ENCODE measurements at places on chromosomes 12 and 14. TPM values are rescaled to one million over a fixed set of nuclear protein-coding genes. Genes with fewer than 3 reads are reported as not detected.

DNA sequence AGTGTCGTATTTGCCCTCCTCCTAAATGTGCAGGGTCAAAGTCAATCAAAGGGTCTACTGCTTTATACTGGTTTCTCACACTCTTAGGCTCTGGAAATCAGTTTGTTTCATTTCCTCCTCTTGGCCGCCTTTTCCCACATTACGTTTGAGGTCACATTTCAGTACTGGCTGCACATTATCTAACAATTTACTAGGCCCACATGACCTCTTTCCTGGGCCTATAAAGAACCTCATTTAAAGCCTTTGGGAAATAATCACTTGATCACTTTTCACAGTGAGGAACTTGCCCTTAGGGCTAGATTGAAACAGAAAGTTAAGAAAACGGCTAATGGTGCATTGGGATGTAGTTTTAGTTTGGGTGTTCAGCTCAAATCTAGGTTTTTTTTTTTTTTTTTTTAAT is 497.5 kb downstream of the RERGL start:
- DNase-seq, result no peak

Gene ARID4A
- 4.3 TPM for total RNA-seq

GRCh38 chr12:71665090-71665463 is 976 bp downstream of the THAP2 start:
- no peak for DNase-seq

DNA sequence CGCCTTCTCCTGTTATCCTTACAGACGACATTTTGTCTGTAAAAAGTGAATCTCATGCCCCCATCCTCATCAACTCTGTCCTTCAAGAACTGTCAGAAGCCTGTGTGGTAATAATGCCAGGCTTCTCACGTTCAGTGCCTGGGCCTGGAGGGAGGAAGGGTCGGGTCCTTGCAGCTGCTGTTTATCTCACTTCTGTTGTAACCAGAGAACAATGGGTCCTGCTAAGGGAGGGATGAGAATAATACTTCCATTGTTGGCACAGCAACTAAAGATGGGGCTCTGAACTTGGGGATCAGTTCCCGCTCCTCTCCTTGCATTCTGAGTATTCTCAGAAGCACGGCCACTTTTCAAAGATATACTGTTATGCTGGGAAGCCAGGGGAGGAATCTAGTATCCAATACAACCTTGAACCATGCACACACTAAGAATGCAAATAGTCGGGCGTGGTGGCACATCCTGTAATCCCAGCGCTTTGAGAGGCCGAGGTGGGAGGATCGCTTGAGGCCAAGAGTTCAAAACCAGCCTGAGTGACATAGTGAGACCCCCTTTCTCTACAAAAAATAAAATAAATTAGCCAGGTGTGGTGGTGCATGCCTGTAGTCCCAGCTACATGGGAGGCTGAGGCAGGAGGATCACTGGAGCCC is 38.8 kb upstream of the NINJ2 start:
- no peak for DNase-seq

- no peak for DNase-seq
Observed at GRCh38 chr12:102468261-102468915, 12.0 kb downstream of the IGF1 start.

Gene TAS2R43
- 1.6 TPM for total RNA-seq

GRCh38 chr12:63362791-63363190 is 211.8 kb upstream of the AVPR1A start:
- peak; percentile 29 for DNase-seq

- DNase-seq, result no peak
Observed at GRCh38 chr14:57933349-57933748, 67.5 kb upstream of the SLC35F4 start.

GRCh38 chr14:29829851-29830250 is 97.8 kb downstream of the PRKD1 start:
- no peak for DNase-seq

Gene CFAP54
- 0.51 TPM for total RNA-seq

DNA sequence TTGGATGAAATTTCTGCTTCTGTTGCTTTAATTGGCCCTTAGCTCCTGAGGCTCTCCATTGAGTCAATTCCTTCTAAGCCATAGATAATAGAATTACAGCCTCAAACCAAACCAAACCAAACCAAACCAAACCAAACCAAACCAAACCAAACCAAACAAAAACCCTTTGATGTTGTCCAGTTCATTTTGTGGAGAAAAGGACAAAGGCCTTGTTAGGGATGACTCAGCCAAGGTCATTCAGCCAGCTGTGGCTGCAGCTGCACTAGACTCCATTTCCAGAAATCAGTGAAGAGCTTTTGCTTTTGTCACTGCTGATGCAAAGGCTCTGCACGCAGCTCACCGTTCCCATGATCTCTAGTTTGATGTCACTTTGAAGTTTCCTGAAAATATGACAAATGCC is 82.2 kb upstream of the RMST start:
- DNase-seq, result peak; percentile 10

Gene NEUROD4
- not detected for total RNA-seq

Gene GPR68
- 11.6 TPM for total RNA-seq

GRCh38 chr14:61254808-61255526 is 26.2 kb downstream of the TMEM30B start:
- peak; percentile 15 for DNase-seq

DNA sequence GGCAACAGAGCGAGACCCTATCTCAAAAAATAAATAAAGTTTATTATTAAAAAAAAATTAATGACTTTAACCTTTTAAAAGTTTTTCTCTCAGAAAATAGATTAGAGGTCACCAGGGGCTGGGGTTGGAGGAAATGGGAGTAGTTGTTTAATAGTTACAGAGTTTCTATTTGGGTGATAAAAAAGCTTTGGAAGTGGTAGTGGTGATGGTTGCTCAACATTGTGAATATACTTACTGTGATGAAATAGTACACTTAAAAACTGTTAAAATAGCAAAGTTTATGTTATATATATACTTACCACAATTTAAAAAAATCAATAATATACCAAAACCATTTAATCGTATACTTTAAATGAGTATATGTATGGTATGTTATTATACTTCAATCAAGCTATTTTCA is 59.6 kb downstream of the ARL6IP4 start:
- no peak for DNase-seq

Gene NGB
- not detected for total RNA-seq

GRCh38 chr12:128056136-128056801 is 210.7 kb upstream of the TMEM132C start:
- DNase-seq, result peak; percentile 44

- DNase-seq, result no peak
Observed at GRCh38 chr12:120820884-120821510, 83.2 kb downstream of the SPPL3 start.

GRCh38 chr12:107458163-107458562 is 227.4 kb upstream of the PWP1 start:
- DNase-seq, result no peak

- no peak for DNase-seq
Observed at GRCh38 chr12:88338486-88338885, 196.4 kb downstream of the TMTC3 start.

- no peak for DNase-seq
Observed at GRCh38 chr12:24444634-24445033, 495.2 kb upstream of the SOX5 start.

DNA sequence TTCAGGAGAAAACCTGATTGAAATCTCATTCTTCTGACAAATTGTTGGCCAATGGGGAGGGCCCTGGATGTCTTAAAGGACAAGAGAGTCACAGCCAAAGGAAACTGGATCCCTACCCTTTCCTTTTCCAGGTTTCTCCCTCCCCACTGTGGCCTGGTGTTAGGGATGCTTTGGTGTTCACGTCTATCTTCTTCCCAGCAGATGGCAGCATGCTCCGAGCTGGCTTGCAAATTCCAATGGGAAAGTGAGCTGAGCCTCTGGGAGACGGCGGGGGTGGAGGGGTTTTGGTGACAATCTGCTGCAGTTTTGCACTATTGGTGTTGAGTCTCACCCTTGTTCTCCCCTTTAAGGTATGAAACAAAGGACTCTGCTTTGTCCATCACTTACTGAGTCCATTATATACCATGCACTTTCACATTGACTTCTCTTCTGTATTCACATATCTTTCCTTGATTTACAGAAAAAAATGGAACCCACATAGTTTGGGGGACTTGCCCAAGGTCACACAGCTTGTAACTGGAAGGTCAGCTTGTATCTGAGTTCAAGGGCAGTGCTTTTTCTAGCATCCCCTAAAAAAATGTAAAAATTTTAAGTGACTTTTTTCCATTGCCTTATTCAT is 39.3 kb downstream of the CCDC177 start:
- DNase-seq, result peak; percentile 63

DNA sequence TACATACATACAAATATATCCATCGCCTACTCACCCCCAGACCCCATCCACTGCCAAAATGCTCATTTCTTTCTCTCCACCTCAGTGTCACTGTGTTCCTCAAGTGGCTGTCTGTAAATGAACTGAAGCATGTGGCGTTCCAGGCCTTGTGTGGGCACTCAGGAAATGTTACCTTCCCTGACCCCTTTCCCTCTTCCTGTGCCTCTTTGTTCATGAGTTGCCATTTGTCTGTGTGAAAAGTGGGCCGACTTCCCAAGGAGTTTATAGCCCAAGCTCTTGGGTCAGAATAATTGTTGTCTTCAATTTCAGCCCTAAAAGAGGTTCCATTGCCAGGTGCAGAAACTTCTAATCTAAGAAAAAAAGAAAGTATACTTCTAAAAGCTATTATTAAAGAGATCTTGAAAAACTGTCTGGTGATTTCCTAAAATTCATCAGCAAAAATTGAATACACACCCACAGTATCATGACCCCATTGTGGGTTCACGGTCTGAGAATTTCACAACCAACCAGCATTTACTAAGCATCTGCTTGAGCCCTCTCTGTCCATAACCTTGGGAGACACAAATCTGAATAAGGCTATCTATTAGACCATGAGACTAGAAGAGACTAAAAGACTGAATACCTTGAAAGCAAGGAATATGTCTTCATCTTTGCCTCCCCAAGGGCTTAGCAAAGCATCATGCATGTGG is 201.4 kb upstream of the EEA1 start:
- DNase-seq, result peak; percentile 12

GRCh38 chr12:26396402-26396801 is 201.0 kb downstream of the SSPN start:
- no peak for DNase-seq

- DNase-seq, result no peak
Observed at GRCh38 chr12:34402899-34403705, 380.8 kb downstream of the ALG10 start.

DNA sequence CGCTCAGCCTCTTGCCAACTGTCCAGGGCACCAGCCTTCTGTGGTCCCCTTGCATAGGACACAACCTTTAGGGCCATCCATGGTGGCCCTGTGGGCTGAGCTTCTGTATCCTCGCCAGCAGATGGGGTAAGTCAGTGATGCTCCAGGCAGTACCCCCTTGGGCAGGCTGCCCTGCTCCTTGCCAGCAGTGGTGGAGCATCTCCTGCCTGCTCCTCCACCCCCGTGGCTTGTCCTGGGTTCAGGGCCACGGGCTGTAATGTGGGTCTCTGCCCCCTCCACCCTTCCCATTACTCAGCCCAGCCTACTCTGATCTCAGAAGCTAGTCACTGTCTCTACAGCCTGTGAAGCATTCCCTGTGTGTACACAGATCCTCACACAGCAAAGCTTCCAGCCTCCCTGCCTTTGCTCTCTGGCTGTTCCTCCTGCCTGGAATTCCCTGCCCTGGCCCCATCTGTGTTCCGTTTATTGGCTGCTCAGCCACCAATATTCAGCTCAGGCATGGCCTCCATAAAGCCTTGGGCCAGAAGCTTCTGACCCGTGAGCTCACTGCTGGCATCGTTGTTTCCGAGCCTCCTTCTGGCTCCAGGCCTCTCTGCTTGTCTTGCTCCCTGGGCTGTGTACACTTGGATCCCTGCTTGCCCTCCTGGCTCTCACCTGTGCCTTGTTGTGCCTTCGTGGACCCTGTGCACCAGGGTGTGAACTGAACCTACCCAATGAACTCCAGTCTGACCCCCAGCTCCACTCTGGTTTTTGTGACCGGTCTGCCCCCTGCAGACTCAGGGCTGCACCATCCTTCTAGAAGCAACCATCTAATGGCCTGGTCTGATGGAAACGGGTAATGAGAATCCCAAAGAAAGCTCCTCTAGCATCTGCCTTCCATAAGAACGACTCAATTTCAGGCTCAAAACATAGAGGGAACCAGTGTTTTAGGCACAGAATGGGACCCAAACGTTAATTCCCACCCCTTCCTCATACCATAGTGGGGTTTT is 177.0 kb upstream of the PRMT8 start:
- peak; percentile 62 for DNase-seq

Gene MBD6
- 0.91 TPM for total RNA-seq

- no peak for DNase-seq
Observed at GRCh38 chr12:2043054-2043453, 9.7 kb upstream of the CACNA1C start.

- DNase-seq, result peak; percentile 72
Observed at GRCh38 chr12:51622564-51622963, 31.5 kb downstream of the SCN8A start.

Gene C1QL4
- 0.06 TPM for total RNA-seq

DNA sequence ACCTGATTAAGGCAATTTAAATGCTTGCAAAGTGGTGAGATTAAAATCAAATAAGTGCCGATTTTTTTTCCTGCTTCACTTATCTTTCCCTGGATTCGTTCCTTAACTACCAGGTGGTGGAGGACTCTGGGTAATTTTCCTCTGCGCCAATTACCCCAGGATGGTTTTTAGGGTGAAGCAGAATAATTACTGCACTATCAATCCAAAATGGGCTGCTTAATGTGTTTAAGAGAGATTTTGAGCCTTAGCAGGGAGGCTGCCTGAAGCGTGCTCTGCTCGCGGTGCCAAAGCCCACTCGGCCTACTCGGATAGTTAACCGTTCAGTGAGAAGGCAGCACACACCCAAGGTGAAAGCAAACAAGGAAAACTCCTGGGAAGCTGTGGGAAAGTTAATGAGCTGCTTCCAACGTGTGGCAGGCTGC is 274.9 kb upstream of the LMO3 start:
- peak; percentile 2 for DNase-seq

Gene KRT71
- total RNA-seq, result not detected

DNA sequence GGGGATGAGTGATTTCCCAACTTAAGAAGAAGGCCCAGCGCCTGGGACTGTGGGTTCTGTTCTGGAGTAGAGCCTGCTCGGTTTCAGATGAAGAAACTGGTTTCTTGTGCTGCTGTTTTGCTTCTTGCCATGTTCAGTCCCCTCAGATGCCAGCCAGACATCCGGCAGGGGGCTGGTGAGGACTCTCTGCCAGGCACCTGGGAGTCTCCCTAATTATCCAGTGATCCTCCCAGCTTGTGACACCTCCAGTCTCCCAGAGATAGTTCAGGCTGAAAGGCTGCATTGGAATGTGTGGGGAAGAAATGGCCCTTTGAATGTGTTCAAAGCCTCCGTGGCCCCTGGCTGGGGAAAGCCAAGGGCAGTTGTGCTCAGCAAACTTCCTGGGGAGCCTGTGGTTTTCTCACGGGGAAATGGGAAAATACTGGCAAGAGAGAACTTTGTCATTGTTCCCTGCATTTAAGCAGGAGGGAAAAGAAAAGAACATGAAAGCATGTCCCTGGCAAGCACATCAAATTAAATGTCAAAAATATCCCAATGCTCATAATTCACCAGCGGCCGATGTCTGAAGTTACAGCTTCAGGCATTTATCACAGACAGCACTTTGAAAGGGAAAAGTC is 8.5 kb upstream of the SERPINA12 start:
- no peak for DNase-seq

Data from Daoy (cell line).